Activated CD8-positive, alpha-beta T cell treated with anti-CD3 and anti-CD28 coated beads, Interleukin-2, amount 10 ng/mL, durations not matched to agents 7 days and 5 days (primary cell): ENCODE measurements at places on chromosomes 6 and 20.

DNA sequence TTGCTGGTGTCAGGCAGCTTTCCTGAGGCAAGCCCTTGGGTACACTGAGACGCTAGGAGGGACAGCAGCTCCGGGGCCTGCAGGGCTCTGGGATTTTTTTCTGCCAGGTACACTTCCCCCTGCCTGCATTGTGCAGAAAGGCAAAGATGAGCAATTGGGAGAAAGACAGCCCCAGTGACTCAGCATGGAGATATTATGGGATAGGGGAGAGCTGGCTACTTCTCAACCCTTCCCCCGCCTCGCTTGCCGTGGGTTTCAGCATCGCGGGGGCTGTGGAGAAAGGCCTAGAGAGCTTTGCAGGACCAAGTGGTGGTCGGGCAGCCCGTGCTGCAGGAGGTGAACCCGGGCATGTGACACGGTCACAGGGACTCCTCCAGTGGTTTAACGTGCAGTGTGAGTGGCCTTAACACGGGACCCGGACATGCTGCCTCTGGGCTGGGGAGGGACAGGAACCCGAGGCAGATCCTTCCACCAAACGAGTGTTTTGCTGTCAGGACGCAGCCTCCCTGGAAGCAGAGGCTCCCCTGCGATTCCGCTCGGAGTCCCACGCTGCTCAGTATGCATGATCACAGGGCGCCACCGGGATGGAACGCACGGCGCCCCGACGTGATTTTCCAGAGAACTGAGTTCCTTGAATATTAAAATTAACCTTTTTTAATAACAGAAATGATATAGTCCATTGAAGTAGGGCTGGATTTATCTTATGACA, 139.9 kb downstream of the CDH4 start:
- no peak overlapping the region for H3K4me3 ChIP-seq
- no peak for DNase-seq
- no peak overlapping the region for H3K27ac ChIP-seq
- H3K4me1 ChIP-seq: no peaks in the 10 kb centered on the region
- H3K27me3 ChIP-seq: no peaks in the 10 kb centered on the region

- peaks cover 26% of the 10 kb centered on the region for H3K4me1 ChIP-seq
- peak overlapping the region; percentile 62 for H3K27ac ChIP-seq
- H3K27me3 ChIP-seq: no peaks in the 10 kb centered on the region
- peaks cover 12% of the 10 kb centered on the region for H3K36me3 ChIP-seq
- peak overlapping the region; percentile 81 for H3K4me3 ChIP-seq
Measured at GRCh38 chr6:73696966-73697655, 1.1 kb downstream of the CD109 start.

DNA sequence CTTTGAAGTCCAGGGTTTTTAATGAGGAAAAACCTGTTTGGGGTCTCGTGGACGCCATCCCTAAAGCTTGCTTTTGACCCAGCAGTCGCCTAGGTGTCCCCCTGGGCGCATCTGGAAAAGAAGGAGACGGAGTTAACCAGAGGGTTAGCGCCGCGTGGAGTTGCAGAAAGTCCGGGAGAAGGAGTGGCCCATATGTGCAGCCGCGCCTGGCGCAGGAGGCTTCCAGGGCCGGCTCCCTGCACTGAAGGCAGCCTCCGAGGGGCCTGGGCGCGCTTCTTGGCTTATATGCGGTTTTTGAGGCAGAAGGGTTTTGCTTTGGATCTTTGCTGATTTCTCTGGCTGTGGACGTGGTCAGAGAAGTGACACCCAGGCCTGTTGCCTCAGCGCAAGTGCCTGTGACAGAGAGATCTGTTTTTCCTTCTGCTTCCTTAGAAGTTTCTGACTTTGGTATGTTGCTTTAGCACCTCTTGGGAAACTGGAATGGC, 987 bp downstream of the TMEM181 start:
- peak overlapping the region; percentile 96 for H3K27ac ChIP-seq
- H3K4me1 ChIP-seq: peaks cover 54% of the 10 kb centered on the region
- no peak for DNase-seq
- peaks cover 25% of the 10 kb centered on the region for H3K36me3 ChIP-seq

GRCh38 chr6:34798057-34798456, 6.2 kb downstream of the BLTP3A start:
- H3K27me3 ChIP-seq: no peaks in the 10 kb centered on the region
- H3K36me3 ChIP-seq: no peaks in the 10 kb centered on the region
- no peak overlapping the region for H3K27ac ChIP-seq
- H3K4me3 ChIP-seq: no peak overlapping the region

GRCh38 chr6:119443993-119444641, 94.6 kb upstream of the MAN1A1 start:
- H3K36me3 ChIP-seq: peaks cover 9% of the 10 kb centered on the region

DNA sequence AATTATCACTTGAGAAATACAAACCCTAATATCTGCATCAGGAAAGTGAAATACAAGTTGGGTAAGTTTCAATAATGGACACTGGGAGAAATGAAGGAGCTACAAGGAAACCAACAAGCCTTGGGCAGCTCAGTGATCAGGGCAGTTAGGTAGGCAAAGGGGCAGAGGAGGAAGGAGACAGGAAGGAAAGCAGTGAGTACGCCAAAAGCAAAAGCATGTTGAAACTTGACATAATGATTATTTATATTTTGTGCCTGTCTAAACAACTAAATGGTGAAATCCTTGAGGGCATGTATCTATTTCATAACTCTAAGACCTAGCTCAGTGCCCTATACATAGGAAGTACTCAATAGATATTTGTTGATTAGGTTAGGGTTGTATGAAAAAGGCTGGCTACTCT, 23.3 kb downstream of the PXT1 start:
- no peak overlapping the region for H3K27ac ChIP-seq
- no peak overlapping the region for H3K4me3 ChIP-seq
- H3K4me1 ChIP-seq: peaks cover 18% of the 10 kb centered on the region

- H3K27me3 ChIP-seq: no peaks in the 10 kb centered on the region
- no peak overlapping the region for H3K27ac ChIP-seq
- H3K36me3 ChIP-seq: no peaks in the 10 kb centered on the region
- H3K4me3 ChIP-seq: no peak overlapping the region
- H3K4me1 ChIP-seq: no peaks in the 10 kb centered on the region
Measured at GRCh38 chr6:147868427-147869190, 360.1 kb downstream of the SAMD5 start.
